ENCODE measurements at places on chromosomes 6 and 20.

DNA sequence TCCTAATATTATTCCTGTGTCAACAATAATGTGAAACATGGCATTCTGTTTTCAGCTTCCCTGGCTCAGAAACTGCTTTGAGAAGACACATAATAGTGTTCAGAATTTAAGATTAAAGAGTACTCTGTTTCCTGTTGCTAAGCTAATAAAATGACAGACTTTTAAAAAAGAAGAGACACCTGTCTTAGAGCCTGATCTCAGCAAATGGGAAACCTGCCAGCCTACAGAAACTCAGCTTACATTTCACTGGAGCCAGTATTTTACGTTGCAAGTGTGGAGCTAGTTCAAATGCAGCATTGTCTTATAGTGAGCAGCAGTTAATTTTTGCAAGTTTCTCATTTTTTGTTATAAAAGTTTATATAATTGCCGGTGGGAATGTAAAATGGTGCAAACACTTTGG lies 28.8 kb downstream of the KIZ start:
- DNase-seq, result no peak

- no peak for DNase-seq
Measured at GRCh38 chr6:52560462-52560861, 16.4 kb downstream of the TRAM2 start.

- no peak for DNase-seq
Measured at GRCh38 chr20:13102237-13102636, 93.5 kb downstream of the SPTLC3 start.

DNA sequence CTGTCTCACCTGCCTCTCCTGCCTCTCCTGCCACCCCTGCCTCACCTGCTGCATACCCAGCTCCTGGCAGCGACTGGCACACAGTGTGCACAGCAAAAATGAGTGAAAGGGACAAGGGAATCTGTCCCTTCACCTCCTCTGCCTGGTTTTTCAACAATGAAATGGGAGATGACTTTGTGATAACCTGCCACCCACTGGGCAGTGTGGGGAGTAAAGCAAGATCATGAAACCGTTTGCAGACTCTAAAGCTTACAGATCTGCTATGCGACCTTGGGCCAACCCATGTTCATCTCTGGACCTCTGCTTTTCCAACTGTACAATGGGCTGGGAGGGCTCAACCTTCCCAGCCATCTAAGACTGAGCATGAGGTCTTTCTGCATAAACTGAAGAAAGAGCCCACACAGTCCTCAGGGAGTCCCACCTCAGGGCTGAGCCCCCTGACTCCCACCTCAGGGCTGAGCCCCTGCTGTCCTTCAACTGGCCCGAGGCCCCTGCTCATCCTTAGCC lies 81.1 kb downstream of the RIPOR3 start:
- no peak for DNase-seq

GRCh38 chr20:10846766-10847165 lies 173.0 kb upstream of the JAG1 start:
- DNase-seq, result no peak

DNA sequence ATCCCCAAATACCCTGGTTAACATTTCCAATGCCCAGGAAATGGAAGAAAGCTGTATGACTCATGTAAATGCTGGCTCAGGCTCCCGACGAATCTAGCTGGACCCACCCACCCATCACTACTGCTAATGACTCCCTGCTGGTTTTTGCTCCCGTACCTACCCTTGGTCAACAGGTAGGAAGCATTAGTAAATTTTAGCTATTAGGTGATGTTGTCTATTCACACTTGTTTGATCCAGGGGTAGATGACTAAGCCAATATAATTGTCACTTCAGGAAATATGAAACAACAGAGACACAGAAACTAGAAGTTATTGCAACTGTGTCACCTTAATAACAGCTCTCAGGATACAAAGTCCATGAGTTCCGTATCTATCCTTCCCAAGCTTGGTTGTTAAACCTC lies 94.4 kb upstream of the BEND6 start:
- no peak for DNase-seq

GRCh38 chr6:169847901-169848311 lies 96.5 kb downstream of the ERMARD start:
- no peak for DNase-seq

- no peak for DNase-seq
Measured at GRCh38 chr6:170085475-170086401, 205.1 kb downstream of the DLL1 start.

DNA sequence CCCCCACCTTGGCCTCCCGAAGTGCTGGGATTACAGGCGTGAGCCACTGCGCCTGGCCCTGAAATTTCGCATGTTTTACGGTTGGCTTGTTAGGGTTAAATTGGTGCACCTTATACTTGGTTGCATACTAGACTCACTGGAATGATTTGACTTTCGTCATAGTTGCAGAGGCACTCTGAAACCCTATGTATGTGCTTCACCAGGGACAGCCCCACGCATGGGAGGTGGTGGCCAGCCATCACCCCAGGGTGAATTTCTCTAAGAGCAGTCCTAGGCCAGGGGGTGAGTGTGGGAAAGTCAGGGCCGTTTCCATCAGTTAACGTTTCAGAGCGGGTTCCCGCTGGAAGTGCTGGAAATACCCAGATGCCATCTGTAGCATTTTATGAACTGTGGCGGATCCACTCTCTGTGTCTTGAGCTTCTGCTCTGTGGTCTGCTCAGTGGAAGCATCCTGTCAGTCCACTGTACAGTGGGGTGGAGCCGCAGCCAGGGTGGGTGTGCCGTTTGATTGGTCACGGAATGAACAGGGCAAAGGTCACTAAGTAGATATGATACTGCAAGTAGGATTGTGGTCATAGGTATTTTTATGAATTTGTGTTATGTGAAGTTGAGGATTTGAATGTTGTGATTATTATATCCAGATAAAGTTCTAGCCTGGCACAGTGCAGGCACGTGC lies 13.2 kb downstream of the DNAJC5 start:
- no peak for DNase-seq

- DNase-seq, result peak; percentile 15
Measured at GRCh38 chr20:35561268-35561667, 19.4 kb downstream of the ERGIC3 start.

GRCh38 chr20:56234110-56234509 lies 14.4 kb upstream of the MC3R start:
- no peak for DNase-seq

DNA sequence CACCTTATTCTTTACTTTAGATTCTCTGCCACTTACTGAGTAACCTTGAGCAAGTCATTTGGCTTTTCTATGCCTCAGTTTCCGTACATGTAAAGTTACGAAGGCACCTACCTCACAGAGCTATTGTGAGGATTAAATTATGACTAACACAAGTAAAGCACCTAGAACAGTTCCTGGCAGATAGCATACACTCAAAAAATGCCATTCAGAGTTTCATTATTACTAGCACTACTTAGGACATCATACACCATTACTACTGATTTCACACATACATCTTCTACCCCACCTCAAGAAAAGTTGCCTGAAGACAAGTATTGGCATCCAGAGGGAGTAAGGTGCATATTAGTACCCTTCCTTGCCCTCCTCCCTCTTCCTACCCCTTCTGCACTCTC lies 107.8 kb downstream of the OGFRL1 start:
- DNase-seq, result no peak

- no peak for DNase-seq
Measured at GRCh38 chr6:82687855-82688254, 324.2 kb downstream of the TPBG start.

DNA sequence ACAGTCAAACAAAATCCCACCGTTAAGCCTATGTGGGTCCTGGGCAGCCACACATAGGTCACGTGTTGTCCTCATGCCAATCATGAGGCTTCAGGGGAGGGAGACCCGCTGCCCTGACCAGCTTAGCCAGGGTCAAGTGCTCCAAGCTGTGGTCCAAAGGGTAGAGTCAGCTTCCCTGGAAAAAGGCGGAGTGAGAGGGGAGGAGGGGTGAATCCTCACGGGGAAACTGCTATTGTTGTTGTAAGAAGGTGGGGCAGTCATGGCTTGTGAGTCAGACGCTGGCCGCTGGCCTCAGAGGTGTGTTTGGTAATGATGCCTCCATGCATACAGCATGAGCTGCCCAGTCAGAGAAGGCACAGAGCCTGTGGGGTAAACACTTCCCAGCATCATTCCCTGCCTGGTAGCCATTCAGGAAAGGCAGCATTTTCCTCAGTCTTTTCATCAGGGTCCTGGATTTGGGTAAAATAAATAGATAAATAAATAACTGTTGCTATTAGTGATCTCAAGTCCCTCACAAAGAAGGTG lies 8.7 kb downstream of the CST3 start:
- no peak for DNase-seq

- no peak for DNase-seq
Measured at GRCh38 chr6:104409913-104410312, 449.8 kb downstream of the HACE1 start.

GRCh38 chr6:40352006-40352405 lies 235.2 kb downstream of the LRFN2 start:
- no peak for DNase-seq

GRCh38 chr6:150894935-150895552 lies 29.5 kb downstream of the MTHFD1L start:
- peak; percentile 34 for DNase-seq

Measured in stimulated activated CD4-positive, alpha-beta T cell treated with anti-CD3 and anti-CD28 coated beads, Interleukin-15, amount 100 ng/mL, for 24 hours (primary cell).